CD4-positive, alpha-beta T cell treated with Interleukin-6 at 100 ng/mL for 8 hours (primary cell): ENCODE measurements at places on chromosomes 2 and 18.

DNA sequence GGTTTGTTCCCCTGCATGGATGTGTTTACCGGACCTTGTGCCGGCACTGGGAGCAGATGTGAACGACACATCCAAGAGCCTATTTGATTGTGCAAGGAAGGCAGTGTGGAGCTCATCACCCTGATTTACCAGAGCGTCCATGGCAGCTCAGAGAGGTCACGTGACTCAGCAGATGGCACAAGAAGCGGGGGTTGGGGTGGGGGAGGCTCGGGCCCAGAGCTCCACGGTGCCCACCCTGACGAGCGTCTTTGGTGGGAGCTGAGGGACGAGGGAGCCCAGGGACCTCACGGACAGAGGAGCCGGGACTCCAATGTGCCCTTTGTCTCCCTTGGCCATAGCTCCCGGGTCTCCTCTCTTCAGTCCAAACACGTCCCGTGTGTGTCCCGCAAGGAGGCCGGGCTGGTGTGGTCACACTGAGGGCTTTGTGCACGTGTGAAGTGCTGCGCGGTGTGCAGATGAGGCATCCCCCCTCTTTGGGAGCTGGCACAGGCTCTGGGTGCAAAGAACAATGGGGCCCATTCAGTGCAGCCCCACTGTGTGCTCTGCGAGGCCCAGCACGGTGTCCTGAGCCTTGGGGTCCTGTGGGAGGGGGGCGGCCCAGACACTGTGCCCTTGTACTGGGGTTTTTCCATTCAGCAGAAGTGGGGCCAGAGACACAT, 15.5 kb downstream of the KCNIP3 start:
- DNase-seq = no peak

DNA sequence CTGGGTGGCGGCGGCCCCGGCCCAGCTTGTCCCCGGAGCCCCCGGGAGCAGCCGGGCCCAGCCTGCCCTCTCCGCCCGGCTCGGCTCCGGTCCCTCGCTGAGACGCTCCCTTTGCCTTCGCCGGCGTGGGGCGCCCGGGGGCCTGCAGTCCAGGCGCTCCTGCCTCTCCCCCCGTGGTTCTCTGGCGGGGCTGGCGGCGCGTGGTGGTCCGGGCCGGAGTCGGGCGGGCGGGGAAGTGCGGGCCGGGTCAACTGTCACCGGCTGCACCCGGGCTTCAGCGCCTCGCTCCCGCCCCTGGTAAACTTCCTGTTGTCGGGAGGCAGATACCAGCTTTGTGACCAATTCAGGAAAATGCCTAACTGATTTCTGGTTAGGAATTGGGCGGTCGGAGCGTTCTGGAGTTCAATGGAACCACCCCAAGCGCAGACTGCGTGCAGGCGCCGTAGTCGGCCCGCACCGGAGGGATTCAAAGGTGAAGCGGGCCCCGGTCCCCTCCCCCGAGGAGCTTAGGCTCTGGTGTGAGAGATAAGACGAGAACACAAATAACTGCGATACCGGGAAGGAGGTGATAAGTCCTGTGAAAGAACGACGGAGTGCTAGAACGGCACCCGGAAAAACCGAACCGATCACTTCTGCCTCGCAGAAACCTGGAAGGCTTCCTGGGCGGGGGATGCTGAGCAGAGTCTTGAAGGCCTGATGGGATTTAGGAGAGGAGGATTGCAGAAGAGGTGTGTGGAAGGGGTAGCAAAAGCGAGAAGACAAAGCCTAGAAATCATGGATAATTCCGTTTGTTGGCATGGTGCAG, 891 bp downstream of the CAB39 start:
- DNase-seq = peak; percentile 24

DNA sequence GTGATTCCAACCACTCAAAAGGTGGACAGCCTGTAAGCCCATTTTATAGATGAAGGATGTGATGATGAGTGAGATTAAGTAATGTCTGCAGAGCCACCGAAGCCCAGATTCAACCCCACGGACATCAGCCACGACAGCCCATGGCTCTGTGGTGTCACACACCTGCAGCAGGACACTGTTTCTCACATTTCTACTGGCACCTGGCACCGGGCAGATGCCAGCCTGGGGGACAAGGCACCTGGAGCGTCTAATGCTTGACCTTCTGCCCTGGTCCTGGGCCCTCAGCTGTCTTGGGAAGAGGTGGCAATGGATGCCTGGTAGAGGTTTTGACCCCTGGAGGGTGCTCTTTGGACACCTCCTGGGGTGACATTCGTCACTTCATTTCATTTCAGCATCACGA, 176.3 kb downstream of the ANAPC1 start:
- no peak for DNase-seq

DNA sequence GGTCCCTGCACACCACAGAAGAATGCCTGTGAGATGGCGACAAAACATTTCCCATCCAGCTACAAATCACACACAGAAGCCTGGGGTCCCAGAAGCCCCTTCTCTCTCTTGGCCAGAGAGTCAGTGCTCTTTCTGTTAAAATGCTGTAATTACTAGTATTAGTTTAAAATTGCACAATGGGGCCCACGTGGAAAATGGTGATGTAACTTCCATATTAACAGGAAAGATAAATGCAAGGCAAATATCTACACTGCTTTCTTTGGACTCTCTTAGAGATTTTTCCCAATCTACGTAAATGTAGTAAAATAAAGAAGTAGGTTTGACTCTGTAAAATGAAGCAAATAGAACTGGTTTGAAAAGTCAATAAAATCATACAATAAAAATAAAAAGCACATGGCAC, 113.9 kb upstream of the TFCP2L1 start:
- no peak for DNase-seq

DNA sequence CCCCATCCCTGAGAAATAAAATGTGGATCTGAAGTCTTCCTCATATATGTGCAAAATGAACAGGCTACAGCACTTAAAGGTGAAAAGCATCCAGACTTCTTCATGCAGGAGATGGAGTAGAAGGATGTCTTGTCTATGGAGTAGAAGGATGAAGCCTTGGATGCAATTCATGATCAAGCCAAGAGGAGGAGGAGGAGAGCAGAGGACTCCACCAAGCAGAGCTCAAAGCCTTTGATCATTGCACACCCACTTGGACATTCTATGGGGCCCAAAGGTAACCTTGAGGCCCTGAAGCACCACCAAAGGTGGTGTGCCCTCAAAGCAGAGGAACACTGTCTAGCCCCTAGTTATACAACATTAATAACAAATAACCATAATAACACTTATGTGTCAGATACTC, 17.3 kb downstream of the ACMSD start:
- no peak for DNase-seq

DNA sequence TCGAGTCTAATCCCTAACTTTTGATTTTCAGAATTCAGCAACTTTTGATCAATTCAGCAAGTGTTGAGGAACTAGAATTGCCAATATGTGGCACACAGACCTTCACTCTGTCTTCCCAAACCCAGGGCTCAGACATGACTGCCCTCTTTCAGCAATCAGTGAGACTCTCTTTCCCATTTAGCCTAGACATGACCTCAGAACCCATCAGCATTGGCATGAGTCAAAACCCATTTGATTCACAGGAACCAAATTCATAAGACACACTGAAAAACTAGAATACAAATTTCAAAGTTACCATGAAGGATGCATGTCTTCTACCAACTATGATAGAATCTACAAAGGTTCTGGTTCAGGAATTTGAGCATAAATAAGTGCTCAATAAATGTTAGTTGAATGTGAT, 113.6 kb upstream of the MAP3K20 start:
- no peak for DNase-seq

DNA sequence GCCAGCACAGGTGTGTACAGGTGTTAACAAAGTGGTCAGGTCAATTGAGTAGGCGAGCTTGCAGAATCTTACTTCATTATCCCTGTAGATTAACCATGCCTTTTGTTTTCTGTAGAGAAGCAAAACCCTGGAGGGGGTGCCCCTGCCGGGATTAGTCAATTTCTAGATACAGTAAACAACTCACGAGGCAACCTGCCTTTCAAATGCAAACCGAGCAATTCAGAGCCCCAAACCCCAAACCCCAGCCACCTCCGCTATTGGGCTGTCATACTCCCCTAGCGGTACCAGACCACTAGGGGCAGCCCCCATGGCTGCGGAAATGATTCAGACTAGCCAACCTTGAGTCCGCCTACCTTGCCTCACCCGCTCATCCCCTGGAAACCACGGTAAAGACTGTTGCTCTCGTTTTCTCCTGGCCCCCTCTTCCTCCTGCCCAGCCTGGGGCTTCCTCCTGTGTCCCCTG, 61.4 kb upstream of the KIF5C start:
- DNase-seq = peak; percentile 65

DNA sequence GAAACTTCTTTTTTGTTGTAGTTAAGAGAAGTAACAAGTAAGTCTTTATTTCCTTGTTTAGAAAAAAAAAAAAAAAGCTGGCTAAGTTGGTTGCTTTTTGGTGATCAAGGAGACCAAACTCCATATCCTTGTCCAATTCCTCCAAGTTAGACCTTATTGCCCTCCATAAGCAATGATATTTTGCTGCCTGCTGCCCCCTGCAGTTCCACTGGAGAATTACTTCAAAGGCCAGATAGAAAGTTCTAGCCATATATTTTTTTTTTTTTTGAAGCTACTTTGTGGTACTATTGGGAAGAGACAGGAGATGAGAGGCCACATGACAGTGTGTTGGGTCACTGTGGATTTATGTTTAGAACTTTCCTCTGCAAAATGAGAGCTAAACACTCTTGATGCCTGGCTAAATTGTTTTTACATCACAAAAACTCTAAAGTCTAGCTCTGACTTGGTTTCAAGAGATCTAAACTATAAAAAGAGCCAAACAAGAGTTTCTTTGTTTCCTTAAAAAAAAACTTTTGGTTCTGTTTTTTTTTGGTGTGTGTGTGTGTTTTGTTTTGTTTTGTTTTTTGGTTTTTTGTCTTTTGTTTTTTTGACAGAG, 80.7 kb upstream of the RASGRP3 start:
- DNase-seq = peak; percentile 11

GRCh38 chr2:78218066-78218465, 695.9 kb upstream of the LRRTM4 start:
- DNase-seq = no peak

DNA sequence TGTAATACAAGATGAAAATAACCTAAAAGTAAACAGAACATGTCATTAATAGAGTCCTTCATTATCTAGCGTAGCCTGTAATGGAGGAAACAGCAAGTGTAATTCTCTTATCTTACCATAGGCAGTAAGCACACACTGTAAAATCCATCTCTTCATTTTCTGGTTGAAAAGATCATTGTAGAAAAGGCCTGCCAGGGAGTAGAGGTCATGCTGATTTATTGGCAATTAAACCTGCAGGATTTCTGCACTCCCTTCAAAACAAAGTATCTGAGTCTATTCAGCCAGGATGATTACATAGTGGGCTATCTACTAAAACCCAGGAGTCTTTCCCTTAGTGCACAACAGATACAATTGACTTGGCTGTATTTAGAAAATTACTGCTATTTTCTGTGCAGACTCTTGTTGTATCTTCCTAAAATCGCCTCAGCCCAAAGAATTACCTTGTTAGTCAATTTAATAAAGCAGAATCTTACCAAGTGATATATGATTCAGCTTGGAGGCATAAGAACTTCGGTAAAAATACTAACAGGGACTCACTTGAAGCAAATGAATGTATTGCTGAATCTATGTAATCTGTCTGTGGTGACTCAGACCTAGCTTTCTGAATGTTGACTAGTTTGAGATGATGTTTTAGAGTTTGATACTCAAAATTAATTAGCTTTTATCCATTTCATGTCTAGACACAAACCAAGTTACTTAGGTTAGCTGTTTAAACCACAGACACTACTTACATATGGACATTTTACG, 250.4 kb upstream of the STON1 start:
- DNase-seq = no peak

DNA sequence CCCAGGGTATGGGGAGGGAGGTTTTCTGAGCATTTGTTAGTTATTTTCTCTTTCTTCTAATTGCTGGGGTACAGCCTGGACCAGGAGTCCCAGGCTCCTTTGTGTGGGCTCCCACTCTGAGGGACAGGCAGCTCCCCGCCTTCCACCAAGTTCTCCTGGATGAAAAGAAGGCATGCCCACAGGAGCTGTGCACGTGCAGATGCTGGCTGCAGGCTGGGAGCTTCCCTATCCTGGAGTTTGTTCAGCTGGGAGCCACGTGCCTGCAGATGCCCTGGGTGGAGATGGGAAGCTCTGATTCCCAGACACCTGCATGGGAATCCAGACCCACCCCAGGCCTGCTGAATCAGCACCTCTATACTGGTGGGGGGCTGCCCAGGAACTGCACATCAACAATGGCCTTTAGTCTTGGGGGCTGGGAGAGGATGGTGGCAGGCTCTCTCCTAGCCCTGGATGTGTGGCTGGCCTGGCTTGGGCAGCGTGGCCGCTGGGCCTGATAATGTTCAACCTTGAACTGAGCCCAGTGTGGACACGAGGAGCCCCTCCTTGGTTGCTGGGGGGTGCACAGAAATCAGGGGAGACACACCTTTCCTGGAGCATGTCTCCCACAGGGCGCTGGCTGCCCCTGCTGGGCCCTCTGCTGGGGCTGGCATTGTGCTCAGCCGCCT, 233.6 kb upstream of the HS6ST1 start:
- DNase-seq = no peak

DNA sequence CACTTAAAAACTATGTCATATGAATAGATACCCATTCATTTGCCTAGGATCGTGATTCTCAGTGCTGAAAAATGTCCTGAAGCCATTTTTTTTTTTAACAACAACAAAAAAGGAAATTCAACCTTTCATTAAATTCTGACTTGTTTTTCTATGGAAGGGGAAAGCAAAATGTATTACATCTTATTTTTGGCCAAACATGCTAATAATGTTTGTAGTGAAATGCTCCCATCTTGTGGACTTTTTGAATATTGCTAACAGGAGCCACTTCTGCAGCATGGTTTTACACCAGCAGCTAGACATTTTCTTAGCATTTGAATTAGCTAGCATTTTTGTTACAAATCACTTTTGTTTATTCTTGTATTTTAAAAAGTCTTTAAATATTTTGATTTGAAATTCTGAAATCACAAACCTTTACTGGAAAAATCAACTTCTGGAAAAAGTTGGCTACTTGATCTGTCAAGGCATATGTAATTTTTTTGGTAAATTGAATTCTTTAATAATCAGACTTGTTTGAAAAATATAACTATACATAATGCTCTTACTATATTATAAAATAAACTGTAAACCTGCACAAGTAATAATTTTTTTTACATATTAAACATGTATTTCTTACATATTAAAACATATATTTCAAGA, 75.8 kb downstream of the KIDINS220 start:
- DNase-seq = no peak

- no peak for DNase-seq
These were observed 474.2 kb downstream of the PIK3C3 start for GRCh38 chr18:42429196-42429595.

GRCh38 chr18:22667616-22668422, 250.1 kb upstream of the CTAGE1 start:
- DNase-seq = no peak

DNA sequence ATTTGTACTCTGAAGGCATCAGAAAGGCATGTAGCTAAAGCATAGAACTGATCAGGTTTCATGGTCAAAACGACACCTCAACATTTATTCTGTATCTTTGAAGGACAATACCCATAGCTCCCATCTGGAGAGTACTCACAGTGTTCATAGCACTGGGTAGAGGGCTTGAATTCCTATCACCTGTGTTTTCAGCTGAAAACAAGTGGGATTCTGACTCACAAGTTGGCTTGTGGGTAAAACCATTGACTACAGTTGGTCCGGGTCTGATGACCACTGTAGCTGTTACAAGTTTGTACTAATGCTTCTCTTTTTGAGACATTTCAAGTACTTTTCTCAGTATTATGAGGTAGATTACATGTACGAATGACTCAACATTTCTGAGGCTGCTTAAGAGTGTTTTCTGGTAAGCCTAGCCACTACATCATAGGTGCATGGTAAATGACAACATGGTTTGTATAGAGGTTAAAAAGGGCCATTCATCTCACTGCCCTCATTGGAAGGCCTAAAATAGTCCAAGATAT, 68.6 kb upstream of the PELI1 start:
- DNase-seq = no peak

- DNase-seq = no peak
These were observed 58.0 kb upstream of the ARL5A start for GRCh38 chr2:151886241-151886640.
